ENCODE measurements at places on chromosomes 13 and 19. TPM values are rescaled to one million over a fixed set of nuclear protein-coding genes. Genes with fewer than 3 reads are reported as not detected.

- DNase-seq, result peak; percentile 94
Observed at GRCh38 chr13:31749929-31750328, 10.6 kb downstream of the RXFP2 start.

GRCh38 chr13:44667943-44668342, 91.8 kb upstream of the TSC22D1 start:
- DNase-seq, result peak; percentile 41

GRCh38 chr13:32731576-32731975, 145.3 kb downstream of the PDS5B start:
- no peak for DNase-seq

STOML3 gene
- not detected for polyA plus RNA-seq
